SJCRH30 (cell line): ENCODE measurements at places on chromosomes 1 and 21.

DNA sequence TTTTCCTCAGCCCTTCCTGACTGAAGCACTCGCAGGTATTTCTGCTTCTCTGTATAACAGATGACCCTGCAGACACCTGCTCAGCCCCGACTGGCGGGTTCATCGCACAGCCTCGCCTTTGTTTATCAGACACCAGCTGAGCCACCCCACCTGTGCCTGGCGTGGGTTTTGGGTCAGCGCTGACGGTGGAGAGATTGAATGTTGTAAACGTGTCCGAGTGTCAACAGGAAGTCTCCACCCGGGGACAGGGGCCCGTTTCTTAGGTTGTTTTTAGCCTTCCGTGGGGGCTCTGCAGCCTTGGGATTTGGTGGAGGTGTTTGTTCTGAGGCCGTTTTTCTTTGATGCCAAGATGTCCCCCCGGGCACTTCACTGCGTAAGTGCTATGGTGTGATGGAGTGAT is 60.1 kb downstream of the COL18A1 start:
- DNase-seq: no peak

GRCh38 chr1:182718311-182718710 is 33.9 kb upstream of the RGS8 start:
- DNase-seq: no peak

DNA sequence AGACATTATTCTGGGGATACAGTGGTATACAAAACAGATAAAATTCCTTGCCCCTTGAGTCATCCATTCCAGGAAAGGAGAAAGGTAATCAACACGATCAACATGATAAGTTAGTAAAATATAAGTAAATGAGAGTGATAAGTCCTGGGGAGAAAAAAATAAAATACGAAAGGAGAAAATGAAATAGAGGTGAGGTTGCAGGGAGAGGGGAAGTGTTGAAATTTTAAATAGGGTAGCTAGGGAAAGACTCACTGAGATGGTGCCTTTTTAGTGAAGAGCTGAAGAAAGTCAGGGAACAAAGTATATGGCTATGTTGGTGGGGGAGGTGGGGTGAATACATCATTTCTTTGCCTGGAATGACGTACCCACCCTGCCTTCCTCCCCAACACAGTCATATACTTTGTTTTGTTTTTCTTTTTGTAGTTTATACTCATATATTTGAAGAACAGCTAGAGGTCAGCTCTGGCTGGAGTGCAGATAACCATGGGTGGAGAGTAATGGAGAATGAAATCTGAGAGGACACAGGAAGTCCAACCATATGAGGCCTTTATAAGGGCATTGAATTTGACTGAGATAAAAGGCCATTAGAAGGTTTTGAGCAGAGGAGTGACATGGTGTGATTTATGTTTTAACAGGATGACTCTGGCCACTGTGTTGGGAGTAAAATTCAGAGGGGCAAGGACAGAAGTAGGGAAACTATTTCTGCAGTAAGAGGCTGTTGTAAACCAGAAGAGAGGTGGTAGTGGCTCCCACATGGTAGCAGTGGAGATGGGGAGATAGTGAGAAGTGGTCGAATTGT is 54.8 kb downstream of the OSBPL9 start:
- DNase-seq: no peak

DNA sequence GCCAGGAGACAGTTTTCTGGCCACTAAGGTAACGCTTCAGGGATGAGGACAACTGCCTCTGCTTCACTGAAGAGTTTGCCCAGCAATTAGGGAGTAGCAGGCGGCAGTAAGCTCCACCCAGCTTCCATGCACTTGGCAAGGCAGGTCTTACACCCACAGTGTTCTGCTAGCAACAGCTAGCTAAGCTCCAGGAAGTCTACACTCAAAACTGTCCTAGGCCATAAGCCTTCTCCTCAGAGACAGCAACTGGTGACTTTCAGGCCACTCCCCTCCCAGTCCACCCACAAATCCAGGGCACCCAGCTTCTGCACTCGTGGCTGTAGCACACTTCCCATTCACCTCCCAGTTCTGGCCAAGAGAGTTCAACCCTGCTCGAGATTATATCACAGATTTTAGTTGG is 47.3 kb downstream of the KMO start:
- peak; percentile 5 for DNase-seq

- DNase-seq: no peak
These were observed 372.8 kb upstream of the DAB1 start for GRCh38 chr1:57796616-57797015.
